ENCODE measurements at places on chromosomes 2 and 18.

DNA sequence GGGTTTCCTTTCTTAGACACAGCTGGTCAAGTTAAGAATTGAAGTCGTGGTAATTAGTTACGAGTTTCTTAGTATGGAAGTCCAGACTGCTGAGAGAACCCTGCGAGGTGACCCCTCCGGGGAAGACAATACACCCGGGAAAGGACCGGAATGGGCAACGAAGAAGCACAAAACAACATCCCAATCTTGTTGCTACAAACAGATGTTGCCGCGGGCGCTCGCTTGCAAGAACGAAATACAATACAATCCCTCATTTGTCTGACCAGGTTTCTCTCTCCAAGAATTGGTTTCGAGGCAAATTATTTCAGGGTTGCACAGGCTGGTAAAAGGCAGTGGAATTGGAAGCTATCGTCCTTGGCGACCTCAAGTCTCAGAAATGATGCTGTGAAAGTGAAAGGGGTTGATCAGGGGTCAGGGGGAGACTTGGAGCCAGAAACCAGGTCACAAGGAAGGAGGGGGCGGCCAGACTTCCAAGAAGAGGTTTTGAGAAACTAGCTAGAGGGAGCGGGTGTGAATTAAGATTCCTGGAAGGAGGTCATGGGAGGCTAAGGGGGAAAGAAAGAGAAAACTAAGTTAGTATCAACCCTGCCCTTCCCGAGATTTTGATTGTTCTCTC is 401.9 kb downstream of the HRH4 start:
- H3K27me3 ChIP-seq, result no peaks in the 10 kb centered on the region
- H3K36me3 ChIP-seq, result no peaks in the 10 kb centered on the region
- no peak overlapping the region for H3K4me3 ChIP-seq
- DNase-seq, result no peak
- no peaks in the 10 kb centered on the region for H3K4me1 ChIP-seq

GRCh38 chr2:151111599-151112278 is 149.9 kb downstream of the RBM43 start:
- no peaks in the 10 kb centered on the region for H3K27me3 ChIP-seq
- H3K36me3 ChIP-seq, result no peaks in the 10 kb centered on the region
- H3K4me3 ChIP-seq, result no peak overlapping the region
- no peak overlapping the region for H3K27ac ChIP-seq
- H3K4me1 ChIP-seq, result no peaks in the 10 kb centered on the region

GRCh38 chr2:222410534-222410933 is 13.8 kb upstream of the SGPP2 start:
- no peak overlapping the region for H3K4me3 ChIP-seq
- H3K4me1 ChIP-seq, result no peaks in the 10 kb centered on the region
- H3K27me3 ChIP-seq, result no peaks in the 10 kb centered on the region
- H3K36me3 ChIP-seq, result no peaks in the 10 kb centered on the region

DNA sequence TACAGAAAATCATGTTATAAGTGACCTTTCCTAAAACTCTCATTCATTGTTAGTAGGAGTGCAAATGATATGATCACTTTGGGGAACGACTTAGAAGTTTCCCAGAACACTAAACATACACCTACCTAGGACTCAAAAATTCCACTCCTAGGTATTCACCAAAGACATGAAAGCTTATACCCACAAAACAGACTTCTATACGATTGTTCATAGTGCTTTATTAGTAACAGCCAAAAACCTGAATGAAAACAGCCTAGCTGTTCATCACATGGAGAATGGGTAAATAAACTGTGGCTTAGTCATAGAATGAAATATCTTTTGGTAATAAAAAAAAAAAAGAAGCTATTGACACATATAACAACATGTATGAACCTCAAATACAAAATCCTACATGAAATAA is 8.8 kb downstream of the NOL10 start:
- no peak for DNase-seq
- H3K36me3 ChIP-seq, result peaks cover 6% of the 10 kb centered on the region
- no peak overlapping the region for H3K27ac ChIP-seq
- no peak overlapping the region for H3K4me3 ChIP-seq

DNA sequence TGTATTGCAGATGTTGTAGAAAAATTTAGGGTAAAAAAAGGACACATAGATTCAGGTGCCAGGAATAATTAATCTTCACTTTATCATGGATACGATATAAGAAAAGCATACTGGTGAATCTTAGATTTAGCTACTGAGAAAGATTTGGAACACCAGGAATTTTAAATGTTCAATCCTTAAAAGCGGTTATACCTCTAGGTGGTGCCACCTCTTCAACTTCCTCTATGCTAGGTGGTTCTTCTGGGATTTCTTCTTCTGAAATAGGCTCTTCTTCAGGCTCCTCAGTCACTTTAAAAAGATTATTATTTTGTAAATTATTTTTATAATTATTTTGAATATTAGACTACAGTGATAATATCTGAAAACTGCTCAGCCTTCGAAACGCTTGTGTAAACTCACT is 133.1 kb downstream of the TTN start:
- H3K4me1 ChIP-seq, result no peaks in the 10 kb centered on the region
- H3K27me3 ChIP-seq, result no peaks in the 10 kb centered on the region
- no peak overlapping the region for H3K27ac ChIP-seq
- no peak overlapping the region for H3K4me3 ChIP-seq
- no peaks in the 10 kb centered on the region for H3K36me3 ChIP-seq
- DNase-seq, result no peak
